ENCODE measurements at places on chromosomes 5 and 9.

- no peak for DNase-seq
Observed at GRCh38 chr5:178507151-178507932, 82.9 kb downstream of the COL23A1 start.

- DNase-seq, result no peak
Observed at GRCh38 chr9:19665146-19665863, 123.5 kb downstream of the SLC24A2 start.

GRCh38 chr5:116237917-116238500 lies 153.2 kb downstream of the COMMD10 start:
- no peak for DNase-seq

- no peak for DNase-seq
Observed at GRCh38 chr5:81631124-81631523, 119.8 kb downstream of the SSBP2 start.

DNA sequence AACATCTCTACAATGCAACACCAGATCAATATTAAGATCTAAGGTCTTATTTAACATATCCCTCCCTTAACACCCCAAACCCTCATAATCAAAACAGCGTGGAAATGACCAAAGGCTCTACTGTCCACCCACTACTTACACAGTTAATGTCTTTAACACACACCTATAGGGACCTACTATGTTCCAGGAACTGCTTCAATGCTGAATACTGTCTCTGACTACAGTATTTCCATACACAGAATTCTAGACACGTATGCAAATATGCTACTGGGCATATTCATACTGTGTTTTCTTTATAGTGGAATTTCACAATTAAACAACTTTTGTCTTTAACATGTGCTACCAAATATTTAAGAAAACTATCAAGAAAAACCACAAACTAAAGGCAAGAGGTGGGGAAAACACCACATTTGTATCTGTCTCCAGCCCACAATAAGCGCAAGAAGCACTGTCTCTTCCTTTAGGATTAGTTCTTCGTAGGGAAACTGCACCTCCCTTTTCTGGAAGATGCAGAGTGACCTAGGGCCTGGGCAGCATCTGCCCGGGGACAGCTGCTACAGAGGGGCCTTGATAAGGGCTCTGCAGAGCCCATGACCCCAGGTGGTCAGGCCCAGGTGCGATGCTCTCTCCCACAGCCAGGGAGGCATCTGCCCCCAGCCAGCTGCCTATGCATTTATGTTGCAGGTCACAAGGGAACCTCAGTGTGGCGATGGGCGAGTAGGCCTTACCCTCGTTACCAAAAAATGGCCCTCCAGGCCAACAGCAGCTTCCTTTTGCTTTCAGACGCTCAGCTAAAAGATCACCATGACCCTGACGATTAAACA lies 55.2 kb downstream of the PSMB7 start:
- DNase-seq, result no peak

- no peak for DNase-seq
Observed at GRCh38 chr5:137122075-137122474, 377.1 kb downstream of the SPOCK1 start.

- DNase-seq, result no peak
Observed at GRCh38 chr5:124289641-124290311, 456.7 kb downstream of the ZNF608 start.

GRCh38 chr5:137286025-137286610 lies 213.0 kb downstream of the SPOCK1 start:
- no peak for DNase-seq

DNA sequence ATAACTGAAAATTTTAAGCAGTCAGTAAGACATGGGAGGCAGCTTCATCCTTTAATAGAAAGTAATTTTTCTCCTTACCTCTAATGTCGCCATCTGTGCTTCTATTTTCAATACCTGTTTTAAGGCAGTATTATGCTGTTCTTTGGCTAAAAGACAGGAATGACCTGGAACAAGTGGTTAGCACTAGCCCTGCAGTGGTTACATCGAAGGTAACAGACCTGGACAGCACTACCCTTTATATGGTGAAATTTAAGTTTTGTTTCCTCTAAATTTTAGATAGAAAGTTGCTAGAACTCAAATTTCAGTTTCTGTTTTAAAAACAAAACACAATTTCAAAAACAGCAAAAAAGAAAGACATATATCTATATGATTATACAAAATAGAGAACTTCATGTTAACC lies 534.1 kb upstream of the CDH6 start:
- no peak for DNase-seq

GRCh38 chr5:63963080-63963735 lies 963 bp upstream of the HTR1A start:
- DNase-seq, result no peak

- no peak for DNase-seq
Observed at GRCh38 chr5:137605411-137605810, 106.3 kb upstream of the SPOCK1 start.

GRCh38 chr5:177049285-177049684 lies 26.8 kb downstream of the ZNF346 start:
- no peak for DNase-seq

DNA sequence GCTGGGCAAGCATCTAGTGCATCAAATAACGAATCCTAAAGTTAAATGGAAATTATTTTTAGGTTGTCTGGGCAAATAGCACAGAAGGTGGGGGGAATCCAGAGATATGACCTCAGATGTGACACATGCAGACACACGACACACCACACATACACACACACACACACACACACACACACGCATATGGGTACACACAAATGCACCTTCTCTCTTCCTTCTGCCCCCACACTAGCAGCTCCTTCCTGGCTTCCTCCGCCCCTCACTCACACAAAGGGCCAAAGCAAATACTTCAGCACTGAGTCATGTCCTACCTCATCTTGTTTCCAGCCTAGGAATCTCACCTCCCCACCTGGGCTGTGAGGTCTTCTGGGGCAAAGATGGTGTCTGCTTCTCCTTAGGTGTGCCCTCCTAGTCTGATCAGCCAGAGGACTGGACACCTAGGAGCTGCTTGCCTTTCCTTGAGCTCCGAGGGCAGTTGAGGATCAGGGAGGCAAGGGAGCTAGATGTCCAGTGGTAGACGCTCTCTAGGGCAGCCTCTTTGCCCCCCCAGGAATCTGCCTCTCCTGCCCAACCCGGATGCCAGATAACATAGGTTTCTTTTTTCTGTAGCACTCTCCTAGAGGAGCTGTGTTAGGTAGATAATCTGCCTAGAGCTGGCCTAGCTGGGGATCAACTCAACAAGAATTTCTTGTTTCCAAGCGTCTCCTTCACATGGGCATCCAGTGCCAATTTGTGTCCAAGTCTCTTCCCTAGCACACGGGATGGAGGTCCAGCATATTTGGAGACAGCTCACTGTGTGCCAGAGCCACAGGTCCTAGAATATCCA lies 14.3 kb upstream of the JADE2 start:
- no peak for DNase-seq

- no peak for DNase-seq
Observed at GRCh38 chr5:143030349-143030748, 260.2 kb downstream of the ARHGAP26 start.

DNA sequence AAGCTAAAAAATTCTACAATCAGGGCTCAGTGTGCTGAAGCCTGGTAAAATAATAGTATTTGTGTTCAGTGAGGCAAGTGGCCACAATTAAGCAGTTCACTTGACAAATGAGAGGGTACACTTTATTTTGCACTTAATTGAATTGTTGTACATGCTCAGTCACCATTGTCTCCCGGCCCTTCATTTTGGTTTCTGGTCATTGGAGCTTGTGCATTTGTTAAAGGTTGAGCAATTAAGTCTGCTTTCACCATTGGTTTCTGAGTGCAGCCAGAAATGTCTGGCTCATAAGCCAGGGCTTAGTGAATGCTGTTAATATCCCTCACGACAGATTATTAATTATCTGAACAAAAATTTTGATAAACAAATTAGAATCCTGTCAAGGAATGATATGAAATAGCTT lies 89.6 kb downstream of the PRDM6 start:
- DNase-seq, result no peak

GRCh38 chr5:14600846-14601245 lies 19.3 kb downstream of the OTULINL start:
- DNase-seq, result no peak

GRCh38 chr9:99377790-99378775 lies 156.0 kb downstream of the SEC61B start:
- no peak for DNase-seq

DNA sequence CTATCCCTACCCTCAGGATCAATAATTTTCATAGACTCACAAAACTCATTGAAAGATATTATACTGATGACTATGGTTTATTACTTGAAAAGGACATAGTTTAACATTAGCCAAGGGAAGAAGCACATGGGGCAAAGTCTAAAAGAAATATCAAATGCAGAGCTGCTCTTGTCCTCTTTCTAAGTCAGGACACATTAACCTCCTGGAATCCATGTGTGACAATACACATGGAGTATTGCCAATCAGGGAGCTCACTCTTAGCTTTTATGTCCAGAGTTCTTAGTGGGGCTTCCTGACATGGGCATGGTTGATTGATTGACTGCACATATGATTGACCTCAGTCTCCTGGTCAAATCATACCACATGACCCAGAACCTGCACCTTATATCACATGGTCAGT lies 165.5 kb upstream of the COX7C start:
- DNase-seq, result no peak

DNA sequence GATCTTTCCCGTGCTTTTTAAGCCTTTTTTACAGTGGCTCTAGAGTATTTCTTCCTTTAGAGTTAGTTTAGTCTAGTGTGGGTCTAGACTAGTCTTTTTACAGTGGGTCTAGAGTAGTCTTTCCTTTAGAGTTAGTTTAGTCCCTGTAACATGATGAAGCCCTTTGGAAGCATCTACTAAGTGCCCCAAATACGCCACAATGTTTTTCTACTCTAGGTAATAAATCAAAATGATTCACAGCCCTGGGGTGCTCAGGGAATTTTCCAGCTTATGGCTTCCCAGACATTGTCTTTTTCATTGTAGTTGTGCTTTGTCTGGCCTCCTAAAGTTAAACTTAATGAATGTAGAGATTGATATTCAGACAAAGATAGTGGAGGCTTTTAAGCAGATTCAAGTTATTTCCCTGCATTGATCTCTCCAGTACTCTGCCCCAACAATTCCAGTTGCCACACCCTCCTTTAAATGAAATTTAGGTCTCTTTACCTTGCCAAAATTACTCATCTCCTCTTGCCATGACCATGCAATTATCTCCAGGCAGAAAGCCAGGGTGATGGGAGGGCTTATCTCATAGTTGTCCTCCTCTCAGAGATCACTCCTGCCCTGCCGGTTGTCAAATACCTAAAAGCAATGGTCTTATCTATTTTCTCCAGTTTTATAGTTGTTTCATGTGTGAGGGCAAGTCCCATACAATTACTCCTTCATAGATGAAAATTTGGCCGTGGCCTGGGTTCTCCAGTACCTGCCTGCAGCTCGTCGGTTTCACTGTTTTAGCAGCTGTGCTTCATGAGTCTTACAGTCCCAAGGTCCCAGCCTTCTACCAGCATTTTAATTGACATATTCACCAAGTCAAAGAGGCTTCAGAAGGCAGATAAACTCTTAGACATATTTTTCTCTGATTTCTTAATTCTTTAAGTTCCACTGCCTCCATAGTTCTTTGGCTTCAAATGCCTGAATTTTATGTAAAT lies 794.0 kb upstream of the COX7C start:
- DNase-seq, result no peak

DNA sequence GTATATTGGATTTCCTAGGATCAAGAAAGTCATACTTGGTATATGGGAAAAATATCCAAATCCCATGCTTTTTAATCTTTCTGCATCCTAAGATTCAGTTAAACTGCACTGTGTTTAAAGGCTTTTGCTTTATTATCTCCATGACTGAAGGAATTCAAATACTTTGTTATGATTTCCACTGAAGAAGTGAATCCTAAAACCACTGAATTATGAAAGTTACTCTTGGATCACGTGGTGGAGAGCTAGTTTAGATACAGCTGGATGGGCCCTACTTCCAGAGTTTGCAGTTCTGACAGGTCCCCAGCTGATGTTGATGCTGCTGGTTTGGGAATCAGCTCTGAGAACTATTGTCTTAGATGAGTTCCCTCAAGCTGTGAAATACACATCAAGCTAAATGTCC lies 5.0 kb downstream of the DAB2 start:
- no peak for DNase-seq

GRCh38 chr9:97405551-97405950 lies 6.3 kb upstream of the TDRD7 start:
- DNase-seq, result no peak
